ENCODE measurements at places on chromosomes 4 and X. TPM values are rescaled to one million over a fixed set of nuclear protein-coding genes. Genes with fewer than 3 reads are reported as not detected.

- no peak for DNase-seq
- no peaks in the 10 kb centered on the region for H3K27me3 ChIP-seq
- H3K4me3 ChIP-seq = no peak overlapping the region
- no peaks in the 10 kb centered on the region for H3K4me1 ChIP-seq
- H3K27ac ChIP-seq = no peak overlapping the region
- no peaks in the 10 kb centered on the region for H3K36me3 ChIP-seq
These were observed 2039.9 kb upstream of the TENM3 start for GRCh38 chr4:180203349-180203748.

- H3K36me3 ChIP-seq = no peaks in the 10 kb centered on the region
- H3K27ac ChIP-seq = no peak overlapping the region
- DNase-seq = no peak
- H3K4me1 ChIP-seq = no peaks in the 10 kb centered on the region
- H3K27me3 ChIP-seq = no peaks in the 10 kb centered on the region
- H3K4me3 ChIP-seq = no peak overlapping the region
These were observed 24.8 kb downstream of the PDGFC start for GRCh38 chr4:156946516-156947424.

GRCh38 chr4:20203508-20203907 is 48.2 kb upstream of the SLIT2 start:
- H3K27me3 ChIP-seq = no peaks in the 10 kb centered on the region
- no peaks in the 10 kb centered on the region for H3K36me3 ChIP-seq
- no peak for DNase-seq
- no peak overlapping the region for H3K4me3 ChIP-seq
- no peak overlapping the region for H3K27ac ChIP-seq
- no peaks in the 10 kb centered on the region for H3K4me1 ChIP-seq

- no peaks in the 10 kb centered on the region for H3K36me3 ChIP-seq
- peaks cover 5% of the 10 kb centered on the region for H3K27me3 ChIP-seq
- no peak overlapping the region for H3K27ac ChIP-seq
- no peak for DNase-seq
- no peaks in the 10 kb centered on the region for H3K4me1 ChIP-seq
These were observed 181.8 kb downstream of the AFF2 start for GRCh38 chrX:148682206-148682605.

- H3K27ac ChIP-seq = no peak overlapping the region
- peaks cover 8% of the 10 kb centered on the region for H3K4me1 ChIP-seq
- peaks cover 6% of the 10 kb centered on the region for H3K36me3 ChIP-seq
- no peak for DNase-seq
- H3K4me3 ChIP-seq = peak overlapping the region; percentile 22
- peaks cover 44% of the 10 kb centered on the region for H3K27me3 ChIP-seq
These were observed 898 bp upstream of the PDGFC start for GRCh38 chr4:156972379-156973015.

GRCh38 chr4:119050527-119051090 is 85.0 kb upstream of the MYOZ2 start:
- H3K4me1 ChIP-seq = no peaks in the 10 kb centered on the region
- no peak for DNase-seq
- H3K27ac ChIP-seq = no peak overlapping the region
- H3K4me3 ChIP-seq = no peak overlapping the region
- H3K27me3 ChIP-seq = peaks cover 17% of the 10 kb centered on the region

DNA sequence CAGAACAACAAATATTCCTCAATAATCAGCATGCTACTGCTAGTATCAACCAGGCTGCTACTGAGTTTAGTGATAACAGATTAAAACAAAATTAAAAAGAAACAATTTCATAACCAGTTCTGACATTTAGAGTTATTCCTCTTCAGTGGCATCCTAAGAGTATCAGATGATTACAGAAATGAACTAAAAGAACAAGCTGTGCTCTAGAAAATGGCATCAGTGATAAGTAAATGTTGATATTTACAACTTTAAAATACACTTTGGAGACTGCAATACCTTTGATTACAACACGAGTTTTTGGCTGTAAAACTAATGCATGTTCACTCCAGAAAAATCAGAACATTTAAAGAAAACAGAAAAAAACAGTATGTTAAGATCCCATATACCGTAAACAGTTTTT is 72.9 kb downstream of the ADGRA3 start:
- H3K36me3 ChIP-seq = peaks cover 16% of the 10 kb centered on the region
- H3K27ac ChIP-seq = no peak overlapping the region
- H3K4me3 ChIP-seq = no peak overlapping the region
- H3K4me1 ChIP-seq = peaks cover 53% of the 10 kb centered on the region

DNA sequence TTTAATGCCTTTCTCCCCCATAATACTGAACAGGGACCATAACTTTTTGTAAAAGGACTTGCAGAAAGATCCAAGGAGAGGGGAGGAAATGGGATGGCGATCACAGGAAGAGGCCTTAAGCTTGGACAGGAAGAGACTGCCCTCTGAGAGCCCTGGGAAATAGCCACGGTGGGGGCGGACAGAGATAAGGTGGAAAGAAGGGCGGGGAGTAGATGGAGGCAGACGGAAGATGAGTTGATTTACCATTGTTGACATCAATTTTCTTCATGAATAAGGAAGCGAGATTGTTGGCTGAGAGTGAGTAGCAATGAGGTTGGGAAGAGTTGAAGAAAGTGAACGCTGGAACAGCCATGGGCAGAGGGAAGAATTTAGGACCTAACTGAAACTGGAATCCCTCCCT is 63.4 kb downstream of the RASGEF1B start:
- no peak for DNase-seq
- no peaks in the 10 kb centered on the region for H3K36me3 ChIP-seq
- no peak overlapping the region for H3K27ac ChIP-seq
- peaks cover 6% of the 10 kb centered on the region for H3K4me1 ChIP-seq
- no peak overlapping the region for H3K4me3 ChIP-seq

DNA sequence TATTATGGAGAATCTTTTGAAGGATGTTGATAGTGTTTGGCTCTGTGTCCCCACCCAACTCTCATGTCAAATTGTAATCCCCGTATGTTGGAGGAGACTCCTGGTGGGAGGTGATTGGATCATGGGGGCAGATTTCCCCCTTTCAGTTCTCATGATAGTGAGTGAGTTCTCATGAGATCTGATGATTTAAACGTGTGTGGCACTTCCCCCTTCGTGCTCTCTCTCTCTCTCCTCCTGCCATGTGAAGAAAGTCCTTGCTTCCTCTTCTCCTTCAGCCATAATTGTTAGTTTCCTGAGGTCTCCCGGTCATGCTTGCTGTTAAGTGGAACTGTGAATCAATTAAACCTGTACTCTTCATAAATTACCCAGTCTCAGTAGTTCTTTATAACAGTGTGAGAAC is 166.1 kb upstream of the NUDT6 start:
- H3K4me1 ChIP-seq = peaks cover 7% of the 10 kb centered on the region
- no peak for DNase-seq
- H3K27me3 ChIP-seq = no peaks in the 10 kb centered on the region
- H3K4me3 ChIP-seq = no peak overlapping the region

- H3K4me1 ChIP-seq = peaks cover 75% of the 10 kb centered on the region
- peak overlapping the region; percentile 60 for H3K4me3 ChIP-seq
These were observed 10.2 kb downstream of the GAK start for GRCh38 chr4:921830-922331.

DNA sequence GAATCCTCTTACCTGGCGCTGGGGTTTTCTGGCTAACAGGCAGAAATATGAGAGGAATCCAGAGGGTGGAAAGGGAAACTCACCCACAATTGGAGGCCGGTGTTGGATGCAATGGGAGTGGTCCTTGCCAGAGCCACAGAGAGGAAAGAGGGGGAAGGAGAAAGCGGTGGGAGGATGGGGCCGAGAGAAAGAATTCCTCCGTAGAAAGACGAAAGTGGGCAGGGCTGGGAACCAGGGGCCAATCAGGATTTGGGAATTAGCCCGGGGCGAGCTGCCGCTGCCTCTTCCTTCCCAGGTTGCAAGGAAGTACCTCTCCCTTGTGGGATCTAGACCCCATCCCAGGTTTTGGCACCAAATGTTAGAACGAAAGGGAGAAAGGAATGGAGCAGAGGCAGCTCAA is 83.1 kb upstream of the SPIN4 start:
- no peak overlapping the region for H3K27ac ChIP-seq
- peaks cover 4% of the 10 kb centered on the region for H3K36me3 ChIP-seq

DNA sequence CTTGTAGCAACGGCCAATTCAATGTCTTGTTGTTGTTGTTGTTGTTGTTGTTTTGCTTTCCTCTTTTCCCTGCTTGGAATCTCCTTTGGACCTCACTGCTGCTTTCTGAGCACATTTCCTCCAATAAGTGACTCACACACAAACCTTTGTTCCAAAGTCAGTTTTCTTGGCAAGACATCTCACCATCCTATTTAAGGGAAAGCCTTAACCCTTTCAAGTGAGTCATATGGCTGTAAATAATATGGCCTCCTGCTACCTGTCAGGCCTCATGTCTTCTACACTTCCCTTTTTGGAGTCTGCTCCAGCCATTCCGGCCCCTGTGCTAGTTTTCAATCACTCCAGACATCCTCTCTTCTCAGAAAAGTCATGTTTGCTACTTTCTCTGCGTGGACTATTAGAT is 79.5 kb upstream of the MAGEB10 start:
- DNase-seq = no peak
- no peak overlapping the region for H3K27ac ChIP-seq
- no peaks in the 10 kb centered on the region for H3K4me1 ChIP-seq

DNA sequence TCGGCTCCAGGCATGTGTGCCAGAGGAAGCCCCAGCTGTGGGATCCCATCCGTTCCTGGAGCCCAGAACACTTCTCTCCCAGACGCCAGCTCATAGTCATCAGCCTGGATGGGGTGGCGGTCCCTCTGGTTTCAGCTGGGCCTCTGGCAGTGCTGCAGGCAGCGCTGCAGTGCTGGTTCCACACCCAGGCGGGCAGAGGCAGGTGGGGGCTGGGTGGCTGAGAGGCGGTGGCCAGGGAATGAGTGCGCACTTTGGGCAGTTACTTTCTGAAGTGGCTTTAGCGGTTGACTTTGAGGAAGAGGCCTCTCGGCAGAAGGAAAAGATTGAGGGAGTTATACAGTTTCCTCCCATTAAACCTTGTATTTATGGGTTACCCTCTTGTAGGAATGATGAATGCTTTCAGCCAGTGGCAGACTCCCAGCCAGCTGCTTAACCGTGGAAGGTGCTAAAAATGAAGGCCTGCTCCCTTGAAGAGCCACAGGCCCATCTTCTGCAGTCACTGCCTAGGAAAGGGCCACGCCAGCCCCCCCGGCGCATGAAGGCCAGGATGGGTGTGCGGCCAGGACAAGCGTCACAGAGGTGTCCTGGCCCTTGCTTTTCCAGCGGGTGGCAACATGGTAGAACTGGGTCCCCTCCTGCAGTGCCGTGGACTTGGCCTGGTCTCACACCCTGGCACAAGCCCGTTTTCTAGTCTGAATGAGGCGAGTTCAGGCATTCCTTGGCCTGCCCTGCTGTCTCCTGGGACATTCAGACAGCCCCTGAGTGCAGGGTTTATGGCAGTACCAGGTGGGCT is 9.9 kb downstream of the TADA2B start:
- no peak overlapping the region for H3K4me3 ChIP-seq

GRCh38 chrX:40871385-40872082 is 136.2 kb upstream of the MED14 start:
- H3K36me3 ChIP-seq = no peaks in the 10 kb centered on the region
- peak overlapping the region; percentile 79 for H3K27ac ChIP-seq
- H3K27me3 ChIP-seq = peaks cover 57% of the 10 kb centered on the region
- peaks cover 10% of the 10 kb centered on the region for H3K4me1 ChIP-seq
- peak overlapping the region; percentile 75 for H3K4me3 ChIP-seq

GPC4 gene
- total RNA-seq = not detected

BTK gene
- 1.7 TPM for total RNA-seq

SLC25A5 gene
- 558 TPM for total RNA-seq

TASL gene
- total RNA-seq = 2.6 TPM

GPC3 gene
- total RNA-seq = 0.41 TPM

PHEX gene
- 1.9 TPM for total RNA-seq

EGF gene
- total RNA-seq = not detected

SLC49A3 gene
- total RNA-seq = 0.29 TPM
